ENCODE measurements at places on chromosomes 6 and 20.

GRCh38 chr6:156033598-156033997 lies 578.0 kb upstream of the NOX3 start:
- no peak for DNase-seq

GRCh38 chr6:169921853-169922824 lies 170.7 kb downstream of the ERMARD start:
- DNase-seq = peak; percentile 69

GRCh38 chr6:169843110-169843509 lies 91.7 kb downstream of the ERMARD start:
- no peak for DNase-seq

GRCh38 chr20:29443819-29444218 lies 1813.6 kb upstream of the DEFB115 start:
- DNase-seq = peak; percentile 42

GRCh38 chr20:34058831-34059230 lies 53.2 kb downstream of the EIF2S2 start:
- no peak for DNase-seq

DNA sequence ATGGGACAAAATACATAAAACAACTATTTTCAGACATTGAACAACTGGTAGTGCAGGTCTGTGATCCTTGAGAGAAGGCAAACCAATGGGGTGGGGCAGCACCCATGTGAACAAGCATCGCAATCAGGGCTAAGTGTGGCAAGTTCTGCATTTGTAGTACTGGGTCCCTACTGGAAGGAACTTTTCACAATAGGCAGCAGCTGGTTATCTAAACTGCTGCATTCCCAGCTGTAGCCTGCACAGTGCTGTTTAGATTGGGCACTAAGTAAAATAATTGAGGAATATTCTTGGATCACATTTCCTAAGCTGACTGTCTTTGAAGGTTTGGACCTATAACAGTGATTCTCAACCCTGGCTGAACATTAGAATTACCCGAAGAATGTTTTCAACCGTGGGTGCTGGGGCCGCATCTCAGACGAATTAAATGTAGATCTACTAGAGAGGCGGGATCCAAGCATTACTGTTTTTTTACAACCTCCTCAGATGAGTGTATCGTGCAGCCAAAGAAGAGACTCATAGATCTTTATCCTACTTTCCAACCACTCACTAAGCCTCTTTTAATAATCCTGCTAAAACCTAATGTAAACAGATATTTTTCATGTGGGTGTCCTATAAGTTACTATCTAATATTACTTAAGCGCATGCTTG lies 12.4 kb upstream of the MAP3K4 start:
- DNase-seq = no peak
